ENCODE measurements at places on chromosomes 7 and 10.

DNA sequence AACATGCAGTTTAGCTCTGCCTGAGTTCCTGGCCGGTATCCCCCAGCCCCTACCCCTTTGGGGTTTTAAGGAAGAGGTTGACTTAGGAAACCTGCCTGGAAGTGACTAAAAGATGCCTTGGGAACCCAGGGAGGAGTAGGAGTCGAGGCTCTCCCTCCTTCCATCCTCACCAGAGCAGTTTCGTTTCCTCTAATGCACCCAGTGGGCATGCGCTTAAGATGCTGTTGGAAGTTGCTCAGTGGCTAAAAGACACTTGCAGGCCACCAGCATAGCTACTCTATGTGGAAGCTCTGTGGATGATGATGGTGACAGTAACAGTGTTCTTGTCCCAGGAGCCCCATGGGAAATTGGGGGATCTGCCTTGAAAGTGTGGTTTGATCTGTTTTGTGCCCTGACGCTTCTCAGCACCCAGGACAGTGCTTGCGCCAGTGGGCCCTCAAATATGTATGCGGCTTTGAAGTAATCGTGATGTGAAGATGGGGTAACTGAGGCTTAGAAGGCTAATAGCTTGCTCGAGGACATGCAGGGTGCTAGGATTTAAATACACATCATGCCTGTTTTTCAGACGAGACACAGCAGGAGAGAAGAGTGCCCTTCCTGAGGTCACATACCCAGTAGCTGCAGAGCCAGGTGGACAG lies 32.0 kb downstream of the TBATA start:
- no peak for DNase-seq

DNA sequence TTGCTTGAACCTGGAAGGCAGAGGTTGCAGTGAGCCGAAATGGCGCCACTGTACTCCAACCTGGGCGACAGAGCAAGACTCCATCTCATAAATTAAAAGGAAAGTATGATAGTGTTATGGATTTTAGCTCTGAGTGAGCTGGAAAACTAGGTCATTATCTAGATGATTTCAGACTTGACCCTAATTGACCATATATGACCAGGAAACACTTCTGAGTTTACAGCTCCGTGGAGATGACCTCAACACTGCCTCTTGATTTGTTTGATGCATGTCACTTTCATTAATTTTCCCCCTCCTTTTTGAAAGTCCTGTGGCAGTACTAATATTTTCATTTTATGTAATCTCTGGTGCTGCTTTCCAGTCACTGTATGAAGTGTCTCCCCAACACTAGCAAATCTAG lies 7.8 kb upstream of the SEC61A2 start:
- no peak for DNase-seq

DNA sequence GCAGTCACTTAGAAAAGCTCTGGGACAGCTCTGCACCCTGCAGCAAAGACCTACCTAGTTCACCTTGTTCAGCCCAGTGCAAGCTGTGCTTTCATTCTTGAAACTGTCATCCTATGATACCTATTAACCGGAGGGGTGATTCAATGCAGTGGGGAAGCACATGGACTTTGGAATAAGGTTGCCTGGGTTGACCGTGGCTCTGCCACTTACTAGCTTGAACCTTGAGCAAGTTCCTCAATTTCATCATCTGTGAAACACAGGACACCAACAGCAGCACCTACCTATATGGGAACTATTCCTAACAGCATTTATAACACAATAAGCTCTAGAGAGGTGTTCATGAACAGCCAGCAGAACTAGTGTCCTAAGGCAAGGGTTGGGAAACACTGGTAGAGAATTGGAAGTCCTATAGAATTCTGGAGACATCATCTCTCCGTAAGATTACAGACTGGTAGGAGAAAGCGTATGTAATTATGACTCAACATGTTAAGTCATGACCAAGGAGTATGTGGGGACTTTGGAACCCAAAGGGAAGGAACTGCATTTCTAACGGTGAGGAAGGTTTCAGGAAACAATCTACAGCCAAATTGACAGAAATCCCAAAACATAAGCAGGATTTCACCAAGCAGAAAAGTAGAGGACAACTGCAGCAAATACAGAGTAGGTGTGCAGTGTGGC lies 270.0 kb downstream of the USP6NL start:
- no peak for DNase-seq

DNA sequence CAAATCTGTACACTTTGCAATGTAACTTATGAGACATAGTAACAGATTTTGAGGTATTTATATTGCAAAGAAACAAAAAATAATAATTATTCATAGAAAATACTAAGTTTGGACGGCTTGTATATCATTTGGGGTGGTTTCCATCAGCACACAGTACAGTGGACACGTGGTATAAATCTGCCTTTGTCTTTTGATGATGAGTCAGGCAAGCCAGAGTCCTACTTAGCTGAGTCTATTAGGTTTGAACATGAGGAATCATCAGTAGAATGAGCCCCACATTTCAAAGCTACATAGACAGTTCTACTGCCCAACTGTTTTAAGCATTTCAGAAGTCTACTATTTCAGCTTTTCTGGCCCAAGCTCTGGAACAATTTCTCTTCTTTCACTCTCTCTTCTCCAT lies 803.2 kb downstream of the PHTF2 start:
- no peak for DNase-seq

GRCh38 chr7:99270702-99271101 lies 1.9 kb upstream of the MYH16 start:
- DNase-seq = no peak

GRCh38 chr7:111029574-111030251 lies 61.2 kb upstream of the LRRN3 start:
- DNase-seq = peak; percentile 32

DNA sequence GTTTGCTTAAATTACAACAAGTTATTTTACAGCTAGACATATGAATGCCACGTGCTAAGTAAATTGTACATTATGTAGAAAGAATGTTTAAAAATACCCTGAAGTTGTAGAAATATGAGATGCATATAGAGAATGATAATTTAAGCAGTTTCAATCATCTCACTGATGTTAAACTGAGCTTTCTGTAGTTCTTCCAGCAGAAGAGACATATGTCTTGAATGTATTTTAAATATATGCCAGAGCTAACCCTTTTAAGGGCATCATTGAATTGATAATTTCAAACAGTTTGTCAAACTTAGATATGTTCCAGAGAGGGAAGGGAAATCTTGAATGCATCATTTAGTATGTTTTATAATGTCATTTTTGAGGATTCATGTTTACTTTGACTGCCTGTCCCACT lies 255.2 kb downstream of the MDFIC start:
- DNase-seq = no peak

DNA sequence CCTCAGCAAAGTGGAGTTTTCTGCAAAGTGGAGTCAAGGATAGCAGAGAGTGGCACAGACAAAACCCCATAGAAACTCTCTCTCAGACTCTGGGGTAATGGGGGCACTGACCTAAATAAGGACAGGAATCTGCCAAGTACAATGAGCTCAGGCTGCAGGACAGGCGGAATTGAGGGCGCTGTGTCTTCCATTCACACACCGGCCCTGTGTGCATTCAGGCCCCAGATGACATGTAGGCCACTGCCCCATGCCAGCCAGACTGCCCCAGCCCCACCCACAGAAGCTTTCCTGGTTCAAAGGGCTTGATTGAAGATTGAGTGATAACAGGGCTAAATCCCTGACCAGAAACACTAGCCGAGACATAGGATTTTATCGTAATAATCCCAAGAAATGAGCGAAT lies 52.7 kb downstream of the EEPD1 start:
- no peak for DNase-seq

- no peak for DNase-seq
These were observed 11.2 kb upstream of the GSTO1 start for GRCh38 chr10:104243512-104243911.

GRCh38 chr10:78778444-78779338 lies 290.1 kb upstream of the ZMIZ1 start:
- no peak for DNase-seq

GRCh38 chr7:27201580-27202017 lies 1.7 kb upstream of the HOXA13 start:
- no peak for DNase-seq

- DNase-seq = no peak
These were observed 19.1 kb downstream of the SLC16A12 start for GRCh38 chr10:89516149-89516832.

Data from activated CD4-positive, alpha-beta T cell treated with anti-CD3 and anti-CD28 coated beads, Interleukin-2, amount 50 U/mL, for 4 hours (primary cell).